CD8-positive, alpha-beta memory T cell (primary cell): ENCODE measurements at places on chromosomes 2 and 18. TPM values are rescaled to one million over a fixed set of nuclear protein-coding genes. Genes with fewer than 3 reads are reported as not detected.

KCNIP3 gene
- total RNA-seq: not detected

IER3IP1 gene
- total RNA-seq: 19.0 TPM

ABCG5 gene
- not detected for total RNA-seq

DNA sequence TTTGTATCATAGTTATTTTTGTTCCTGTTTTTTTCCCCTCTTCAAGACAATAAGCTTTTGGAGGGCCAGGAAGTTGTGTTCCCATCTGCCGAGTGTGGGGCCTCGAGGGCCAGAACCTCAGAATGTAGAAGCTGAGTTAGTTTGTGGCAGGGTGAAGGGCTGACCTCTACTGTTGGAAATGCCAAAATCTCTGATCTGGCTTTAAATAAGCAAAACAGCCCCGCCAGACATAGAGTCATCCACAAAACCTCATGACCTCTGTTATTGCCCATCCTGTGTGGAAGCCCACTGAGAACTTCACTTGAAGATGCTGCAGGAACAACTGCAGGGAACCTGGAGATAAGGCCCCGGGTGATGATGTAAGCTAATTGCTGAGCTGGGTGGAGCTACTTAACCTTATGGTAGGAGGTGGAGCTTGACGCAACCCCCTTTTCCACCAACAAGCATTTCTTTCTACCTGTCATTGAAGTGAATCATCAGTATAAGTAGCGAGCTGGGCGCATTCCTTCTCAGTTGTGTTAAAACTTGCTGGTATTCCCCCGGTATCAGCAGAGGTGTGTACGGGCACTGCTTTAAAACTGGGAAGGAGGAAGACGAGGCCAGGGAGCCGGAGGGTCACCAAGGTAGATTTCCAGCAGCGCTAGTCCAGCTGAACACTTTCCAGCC lies 177.2 kb downstream of the NEDD4L start:
- no peaks in the 10 kb centered on the region for H3K27me3 ChIP-seq
- H3K36me3 ChIP-seq: no peaks in the 10 kb centered on the region
- H3K27ac ChIP-seq: no peak overlapping the region
- no peak overlapping the region for H3K4me3 ChIP-seq
- DNase-seq: no peak
- H3K4me1 ChIP-seq: no peaks in the 10 kb centered on the region

DNA sequence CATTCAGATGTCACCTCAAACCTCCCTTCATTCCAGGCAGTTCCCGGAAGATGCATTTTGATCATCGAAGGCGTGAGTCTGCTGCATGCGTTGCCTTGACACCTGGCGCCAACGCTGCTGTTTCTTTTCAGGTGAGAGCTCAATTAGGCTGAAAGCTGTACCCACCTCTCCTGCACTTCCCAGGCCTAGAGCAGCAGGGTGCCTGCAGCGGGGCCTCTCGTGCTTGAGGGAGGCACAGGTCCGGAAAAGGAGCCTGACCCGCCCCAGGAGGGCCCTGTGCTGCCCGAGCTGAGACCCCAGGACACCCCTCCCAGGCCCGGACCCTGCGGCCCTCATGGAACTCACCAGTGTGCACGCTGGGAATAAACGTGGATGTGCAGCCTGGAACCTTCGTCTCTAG lies 31.4 kb upstream of the KCNG2 start:
- H3K4me1 ChIP-seq: no peaks in the 10 kb centered on the region
- no peaks in the 10 kb centered on the region for H3K36me3 ChIP-seq
- no peak overlapping the region for H3K4me3 ChIP-seq
- no peaks in the 10 kb centered on the region for H3K27me3 ChIP-seq
- no peak for DNase-seq

- no peak overlapping the region for H3K4me3 ChIP-seq
- H3K36me3 ChIP-seq: peaks cover 26% of the 10 kb centered on the region
- H3K4me1 ChIP-seq: peaks cover 42% of the 10 kb centered on the region
- DNase-seq: no peak
- H3K27ac ChIP-seq: no peak overlapping the region
Measured at GRCh38 chr2:230439590-230439989, 23.6 kb downstream of the SP100 start.

- no peak overlapping the region for H3K4me3 ChIP-seq
- H3K36me3 ChIP-seq: no peaks in the 10 kb centered on the region
- DNase-seq: no peak
- H3K27me3 ChIP-seq: no peaks in the 10 kb centered on the region
Measured at GRCh38 chr2:28185153-28185552, 207.5 kb upstream of the FOSL2 start.

- H3K4me1 ChIP-seq: no peaks in the 10 kb centered on the region
- no peak overlapping the region for H3K27ac ChIP-seq
- peaks cover 3% of the 10 kb centered on the region for H3K27me3 ChIP-seq
- no peaks in the 10 kb centered on the region for H3K36me3 ChIP-seq
Measured at GRCh38 chr2:120436885-120437603, 91.1 kb downstream of the INHBB start.
